ENCODE measurements at places on chromosomes 6 and 20.
A peak's percentile ranks its signal among the peaks of the same experiment; 100 is the strongest.

DNA sequence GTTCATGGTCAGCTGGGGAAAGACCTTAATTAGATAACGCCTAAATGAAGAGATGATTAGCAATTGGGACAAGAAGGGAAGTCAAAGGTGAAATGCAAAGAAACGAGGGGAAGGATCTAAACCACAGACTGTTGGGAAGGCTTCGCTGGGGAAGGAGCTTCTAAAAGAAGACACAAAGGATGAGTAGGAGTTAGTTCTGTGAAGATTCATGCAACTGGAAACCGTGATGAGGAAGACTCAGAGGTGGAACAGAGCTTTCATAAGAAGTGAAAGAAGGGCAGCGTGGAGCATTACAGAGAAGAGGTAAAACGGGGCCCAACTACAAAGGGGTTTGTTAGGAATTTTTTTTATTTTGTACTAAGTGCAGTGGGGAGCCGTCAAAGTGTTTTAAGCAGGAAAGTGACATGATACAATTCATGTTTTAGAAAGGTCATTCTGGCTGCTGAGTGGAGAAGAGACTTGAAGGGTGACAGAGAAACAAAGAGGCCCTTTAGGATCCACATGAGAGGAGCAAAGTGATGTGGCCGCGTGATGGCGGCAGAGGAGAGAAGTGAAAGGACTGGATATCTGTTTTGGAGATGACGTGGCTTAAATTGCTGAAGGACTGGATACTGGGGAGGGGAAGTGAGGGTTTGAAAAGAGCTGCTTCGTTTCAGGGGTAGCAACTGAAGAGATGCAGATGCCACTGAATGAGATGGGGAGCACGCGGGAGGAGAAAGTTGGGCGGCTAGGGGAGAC, 33.6 kb downstream of the TTI1 start:
- DNase-seq, result no peak

- no peak for DNase-seq
These were observed 24.5 kb downstream of the FRK start for GRCh38 chr6:116036075-116036773.

- DNase-seq, result no peak
These were observed 85.1 kb downstream of the LYRM2 start for GRCh38 chr6:89553431-89553830.

DNA sequence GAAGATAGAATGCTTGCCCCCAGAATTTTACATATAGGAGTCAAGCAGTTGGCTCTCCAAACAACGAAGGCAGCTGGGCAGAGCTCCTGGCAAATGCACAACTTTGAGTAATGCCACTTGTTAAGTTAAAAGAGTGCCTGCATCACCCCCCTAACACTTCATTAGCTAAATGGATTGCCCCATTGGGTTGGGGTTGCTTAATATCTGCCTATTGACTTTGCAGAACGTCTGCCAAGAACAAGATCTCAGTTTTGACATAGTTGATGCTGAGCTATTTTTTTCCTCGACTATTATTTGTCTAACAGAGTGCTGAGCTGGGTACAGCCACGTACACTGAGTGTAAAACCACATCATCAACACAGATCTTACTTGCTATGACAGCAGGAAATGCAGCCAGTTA, 12.1 kb downstream of the ANKRD60 start:
- peak; percentile 17 for DNase-seq

GRCh38 chr20:62485062-62485700, 9.4 kb upstream of the GATA5 start:
- DNase-seq, result peak; percentile 70

- DNase-seq, result no peak
These were observed 667.6 kb downstream of the TENT5A start for GRCh38 chr6:81084776-81085430.

GRCh38 chr6:13437218-13437996, 50.0 kb downstream of the GFOD1 start:
- no peak for DNase-seq

- no peak for DNase-seq
These were observed 76.9 kb downstream of the CEP57L1 start for GRCh38 chr6:109172101-109172746.

GRCh38 chr6:109977791-109978173, 329 bp upstream of the GPR6 start:
- no peak for DNase-seq

DNA sequence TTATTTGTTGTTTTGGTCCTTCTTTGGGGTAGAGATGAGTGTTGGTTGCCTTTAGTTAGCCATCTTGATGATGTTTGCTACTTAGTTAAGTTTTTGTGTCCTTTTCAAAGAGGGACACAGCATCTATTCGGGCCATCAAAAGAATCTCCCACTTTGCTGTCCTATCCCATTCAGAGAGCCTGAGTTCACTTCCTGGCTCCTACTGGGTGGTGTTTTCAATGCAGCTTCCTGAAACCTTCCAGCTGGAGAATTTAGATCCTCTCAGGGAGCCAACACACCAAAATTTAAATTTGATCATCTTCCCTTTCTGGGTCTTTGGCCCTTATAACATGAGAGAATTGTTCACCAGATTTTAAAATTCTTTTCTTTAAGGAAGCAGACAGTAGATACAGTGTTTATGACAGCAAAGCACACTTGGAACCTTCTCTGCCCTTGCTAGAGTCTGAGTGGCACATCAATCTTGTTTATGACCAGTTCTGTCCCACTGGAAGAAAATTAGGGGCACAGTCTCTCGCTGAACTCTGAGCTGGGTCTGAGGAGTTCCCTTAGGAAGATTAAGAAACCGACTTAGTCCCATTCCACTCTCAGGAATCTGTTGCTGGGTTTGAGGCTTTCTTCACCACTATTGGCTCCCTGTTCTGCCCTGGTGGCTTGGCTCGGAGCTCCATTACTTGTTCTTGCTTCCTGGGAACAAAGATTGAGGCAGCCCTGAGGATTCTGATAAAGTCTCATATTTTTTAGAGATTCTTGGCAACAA, 115.5 kb downstream of the CCDC170 start:
- no peak for DNase-seq

Measured in left hindlimb (tissue), 1 donor.